Urinary bladder (tissue), 4 donors: ENCODE measurements at places on chromosomes 12 and 14. TPM values are rescaled to one million over a fixed set of nuclear protein-coding genes. Genes with fewer than 3 reads are reported as not detected.
A peak's percentile ranks its signal among the peaks of the same experiment; 100 is the strongest.

Gene ATXN7L3B
- 36.0 TPM for total RNA-seq

Gene FGF6
- 0.74 TPM for total RNA-seq

Gene OR4Q3
- total RNA-seq: not detected

Gene DDX51
- 6.5 TPM for total RNA-seq

Gene PWP1
- total RNA-seq: 38.2 TPM

Gene ETV6
- 12.7 TPM for total RNA-seq

DNA sequence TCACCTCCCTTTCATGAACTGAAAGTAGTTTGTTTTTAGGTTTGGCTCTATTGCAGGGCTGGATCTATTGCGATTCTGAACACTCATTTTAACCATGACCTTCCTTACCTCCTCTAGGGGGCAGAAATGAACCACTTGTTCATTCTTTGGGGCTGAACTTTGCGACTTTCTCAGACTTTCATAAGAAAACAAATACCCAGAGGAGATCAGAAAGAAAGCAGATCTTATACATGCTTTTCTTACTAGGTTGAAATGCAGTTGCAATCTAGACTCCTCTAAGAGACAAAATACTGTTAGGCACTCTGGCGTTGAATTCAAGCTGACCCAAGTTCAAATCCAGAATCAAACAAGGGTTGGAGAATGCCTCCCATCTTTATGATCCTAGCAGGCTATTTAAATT, 32.6 kb upstream of the PLEKHG3 start:
- DNase-seq: peak; percentile 68

DNA sequence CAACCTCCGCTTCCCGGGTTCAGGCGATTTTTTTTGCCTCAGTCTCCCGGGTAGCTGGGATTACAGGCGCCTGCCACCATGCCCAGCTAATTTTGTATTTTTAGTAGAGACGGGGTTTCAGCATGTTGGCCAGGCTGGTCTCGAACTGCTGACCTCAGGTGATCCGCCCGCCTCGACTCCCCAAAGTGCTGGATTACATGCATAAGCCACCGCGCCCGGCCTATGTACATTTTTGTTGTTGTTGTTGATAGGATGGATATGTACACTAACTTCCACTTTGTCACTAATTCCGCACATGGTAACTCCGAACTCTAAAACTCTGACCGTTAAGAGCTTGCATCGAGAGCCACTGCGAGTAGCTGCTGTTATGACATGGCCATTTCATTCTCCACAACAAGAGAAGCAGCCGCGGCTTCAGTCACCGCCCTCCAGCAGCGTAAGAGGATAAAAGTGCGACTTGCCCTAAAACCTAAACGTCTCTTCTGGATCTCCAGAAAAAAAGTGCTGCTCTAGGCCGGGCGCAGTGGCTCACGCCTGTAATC, 742 bp upstream of the MARS1 start:
- DNase-seq: no peak

GRCh38 chr14:67457782-67458181, 30.7 kb downstream of the TMEM229B start:
- no peak for DNase-seq

DNA sequence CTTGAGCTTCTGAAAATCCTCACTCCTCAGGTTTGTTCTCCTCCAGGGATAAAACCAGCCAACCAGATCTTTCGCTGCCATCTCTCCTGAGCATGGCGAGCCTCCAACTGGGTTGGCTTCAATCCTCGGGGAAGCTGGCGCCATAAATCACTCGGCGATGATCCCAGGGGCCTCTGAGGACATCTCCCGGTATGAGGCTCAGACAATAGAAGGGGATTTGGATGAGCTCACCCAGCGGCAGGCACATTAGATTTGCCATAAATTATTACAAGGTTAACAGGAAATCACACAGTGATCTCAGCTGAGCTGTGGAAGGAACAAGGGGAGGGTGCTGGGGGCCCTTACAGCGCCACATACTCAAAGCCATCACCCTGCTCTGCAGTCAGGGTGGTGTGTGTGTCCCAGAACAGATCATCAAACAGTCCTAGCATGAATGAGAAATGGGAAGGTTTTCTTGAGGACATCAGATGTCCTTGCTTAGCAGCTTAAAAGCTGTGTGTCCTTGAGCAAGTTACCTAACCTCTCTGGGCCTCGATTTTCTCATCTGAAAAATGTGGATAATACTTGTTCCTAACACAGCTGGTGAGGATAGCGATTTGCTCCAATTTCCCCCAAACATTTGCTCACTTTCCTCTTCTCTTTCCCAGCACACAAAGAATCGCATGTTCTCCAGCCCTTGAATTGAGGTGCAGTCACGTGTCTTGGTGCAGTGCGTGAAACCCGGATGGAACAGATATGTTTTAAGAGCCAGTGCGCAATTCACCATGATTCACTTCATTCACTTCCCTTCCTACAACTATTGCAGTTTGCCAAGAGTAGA, 142.8 kb downstream of the SCARB1 start:
- DNase-seq: peak; percentile 70

DNA sequence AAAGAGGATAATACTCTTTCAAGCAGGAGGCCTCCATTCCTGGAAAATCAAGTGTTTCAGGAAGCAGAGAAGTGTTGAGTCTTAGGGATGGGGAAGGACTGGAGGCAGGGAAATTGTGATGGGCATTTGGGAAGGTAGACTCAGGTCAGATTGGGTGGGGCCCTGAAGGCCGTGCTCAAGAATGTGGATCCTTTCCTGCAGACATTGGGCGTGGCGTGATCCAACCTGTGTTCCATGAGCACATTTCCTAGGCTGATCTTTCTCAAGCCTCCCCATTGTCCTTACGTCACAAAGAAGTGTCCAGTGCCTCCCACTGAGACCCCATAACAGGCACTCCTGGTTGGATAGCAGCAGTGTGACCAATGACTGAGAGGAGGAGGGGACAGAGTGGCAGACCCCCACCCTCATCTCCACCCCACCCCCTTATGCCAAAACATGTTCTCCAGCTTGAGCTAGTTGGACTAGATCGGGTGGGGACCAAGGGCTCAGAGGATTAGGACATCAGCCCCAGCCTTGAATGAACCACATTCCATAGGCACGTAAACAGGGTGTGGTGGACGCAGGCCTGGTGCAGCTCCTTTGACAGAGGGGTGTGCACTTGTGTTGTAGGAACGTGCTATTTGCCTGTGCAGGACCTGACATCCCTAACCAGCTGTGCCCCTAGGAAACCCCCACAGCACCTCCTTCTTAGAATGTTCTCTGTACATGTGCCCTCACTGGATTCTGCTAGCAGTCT, 76.8 kb downstream of the TTC9 start:
- no peak for DNase-seq

GRCh38 chr14:70822530-70823185, 13.3 kb upstream of the MAP3K9 start:
- no peak for DNase-seq

DNA sequence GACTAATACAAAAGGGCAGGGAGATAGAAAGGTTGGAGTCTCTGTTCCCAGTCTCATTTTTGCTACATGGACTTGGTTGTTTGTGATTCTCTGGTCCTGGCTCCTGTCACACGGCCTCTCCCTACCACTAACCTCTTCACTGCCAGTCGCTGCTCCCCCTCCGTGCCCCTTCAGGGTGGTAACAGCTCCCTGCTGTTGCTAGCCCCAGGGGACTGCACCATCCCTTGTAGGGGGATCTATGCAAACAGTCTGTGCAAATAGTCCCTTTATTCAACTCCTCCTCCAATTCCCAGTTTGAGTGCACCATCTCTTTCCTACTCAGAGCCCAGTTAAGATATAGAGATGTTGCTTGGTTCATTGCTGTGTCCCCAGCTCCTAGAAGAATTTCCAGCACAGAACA, 51.1 kb downstream of the CCDC60 start:
- DNase-seq: no peak

DNA sequence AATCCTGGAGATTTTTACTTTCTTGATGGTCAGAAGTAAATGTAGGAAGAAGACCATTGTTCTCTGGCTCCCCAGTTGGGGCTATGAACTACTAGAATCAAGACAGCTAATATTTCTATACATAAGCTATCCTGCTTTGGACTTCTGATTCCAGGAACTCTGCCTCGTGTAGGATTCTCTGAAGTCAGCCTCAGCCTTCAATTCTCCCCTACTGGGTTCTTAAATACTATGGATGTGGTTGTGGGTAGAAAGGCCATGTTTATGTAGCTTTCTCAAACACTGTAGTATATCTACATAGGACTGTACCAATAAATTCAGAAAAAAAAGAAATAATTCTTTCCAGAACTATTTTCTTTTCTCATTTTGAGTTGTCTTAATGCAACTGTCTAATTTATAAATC, 302.5 kb downstream of the ITPR2 start:
- no peak for DNase-seq

- no peak for DNase-seq
These were observed 8.1 kb upstream of the KRT4 start for GRCh38 chr12:52821826-52822660.

DNA sequence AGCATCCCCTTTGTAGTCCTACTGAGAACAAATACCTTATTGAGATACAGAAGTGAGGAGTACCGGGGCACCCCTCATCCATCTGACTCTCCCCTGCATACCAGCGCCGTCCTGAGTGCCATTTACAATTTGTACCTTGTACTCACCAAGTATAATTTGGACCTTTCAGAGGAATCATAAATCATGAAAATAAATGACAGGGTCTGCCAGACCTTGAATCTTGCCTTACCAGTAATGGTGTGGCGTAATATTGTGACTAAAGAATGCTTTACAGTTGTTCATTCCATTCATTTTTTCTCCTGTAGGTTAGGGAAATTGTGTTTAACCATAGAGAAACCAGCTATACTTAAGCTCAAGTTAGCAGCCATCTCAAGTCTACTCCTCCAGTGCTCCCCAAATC, 243.7 kb upstream of the RGS6 start:
- DNase-seq: no peak

DNA sequence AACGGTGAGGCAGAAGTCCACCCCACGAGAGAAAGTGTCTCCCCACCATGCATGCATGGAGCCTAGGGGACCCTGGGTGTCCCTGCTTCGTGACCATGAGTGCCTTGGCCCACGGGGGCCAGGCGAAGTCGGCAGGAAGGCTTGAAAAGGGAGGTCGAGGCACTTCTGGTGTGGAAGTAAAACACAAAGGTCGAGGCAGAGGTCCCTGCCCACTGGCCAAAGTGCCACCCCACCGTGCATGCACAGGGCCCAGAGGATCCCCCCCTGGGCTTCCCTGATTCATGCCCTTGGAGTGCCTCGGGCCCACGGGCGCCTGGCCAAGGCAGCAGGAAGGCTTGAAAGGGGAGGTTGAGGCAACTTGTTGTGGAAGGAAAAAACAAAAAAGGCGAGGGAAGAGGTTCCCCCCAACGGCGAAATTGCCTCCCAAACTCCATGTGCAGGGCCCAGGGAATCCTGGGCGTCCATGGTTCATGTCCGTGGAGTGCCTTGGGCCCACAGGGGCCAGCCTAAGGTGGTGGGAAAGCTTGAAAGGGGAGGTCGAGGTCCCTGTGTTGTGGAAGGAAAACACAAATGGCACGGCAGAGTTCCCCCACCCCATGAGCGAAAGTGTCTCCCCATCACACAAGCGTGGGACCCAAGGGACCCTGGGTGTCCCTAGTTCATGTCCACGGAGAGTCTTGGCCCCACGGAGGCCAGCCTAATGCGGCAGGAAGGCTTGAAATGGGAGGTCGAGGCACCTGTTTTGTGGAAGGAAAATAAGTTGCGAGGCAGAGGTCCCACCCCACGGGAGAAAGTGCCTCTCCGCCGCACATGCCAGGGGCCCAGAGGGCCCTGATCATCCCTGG, 372.1 kb downstream of the ALG10 start:
- no peak for DNase-seq

GRCh38 chr12:58833853-58834252, 86.5 kb downstream of the LRIG3 start:
- DNase-seq: no peak

GRCh38 chr12:130018614-130019013, 114.8 kb upstream of the TMEM132D start:
- DNase-seq: no peak

- DNase-seq: no peak
These were observed 2.2 kb downstream of the ZNF839 start for GRCh38 chr14:102321456-102322422.

GRCh38 chr12:52634266-52635056, 16.1 kb upstream of the KRT73 start:
- DNase-seq: no peak

DNA sequence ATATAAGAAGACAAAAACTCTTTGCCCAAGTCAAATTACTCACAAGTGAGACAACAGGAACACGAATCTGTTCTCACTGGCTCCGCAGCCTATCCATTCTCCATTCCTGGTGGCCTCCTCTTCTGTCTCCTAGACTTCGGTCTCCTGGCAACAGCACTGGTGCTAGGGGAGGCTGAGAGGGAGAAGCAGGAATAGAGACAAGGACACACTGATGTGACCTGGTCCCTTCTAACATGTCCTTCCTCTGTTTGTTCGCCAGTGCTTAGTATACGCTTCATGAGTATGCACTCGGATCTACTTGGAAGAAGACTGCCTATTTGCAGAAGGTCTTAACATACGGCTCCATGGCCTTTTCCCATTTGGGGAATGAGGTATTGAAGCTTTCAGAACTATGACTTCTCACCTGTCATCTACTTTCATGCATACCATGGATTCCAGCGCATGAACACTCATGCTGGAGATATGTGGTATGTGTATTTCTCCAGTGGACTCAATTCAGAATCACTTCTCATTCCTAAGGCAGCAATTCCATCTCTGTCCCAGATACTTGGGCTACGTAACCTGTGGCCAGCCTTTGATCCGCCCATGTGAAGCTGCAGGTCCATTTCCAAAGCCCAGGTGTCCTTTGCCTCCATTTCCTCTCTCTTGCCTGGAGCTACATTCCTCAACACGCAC, 33.9 kb downstream of the BHLHE41 start:
- no peak for DNase-seq

DNA sequence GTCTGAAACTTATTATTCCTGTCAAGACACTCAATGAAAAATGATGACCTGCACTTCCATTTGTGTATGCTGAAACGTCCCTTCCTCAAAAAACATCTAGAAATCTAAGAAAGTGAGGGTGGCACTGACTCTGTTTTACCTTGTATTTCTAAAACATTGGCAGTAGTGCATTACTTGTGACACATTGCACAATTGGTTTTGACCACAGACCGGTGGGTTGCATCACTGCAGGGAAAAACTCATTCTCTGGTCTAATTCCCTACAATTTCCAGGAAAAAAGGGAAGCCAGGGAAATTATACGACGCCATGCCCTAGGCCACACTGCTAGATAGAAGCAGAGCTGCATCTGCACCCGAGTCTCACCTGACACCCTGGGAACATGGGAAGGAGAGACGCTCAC, 156.7 kb downstream of the NTF3 start:
- no peak for DNase-seq

DNA sequence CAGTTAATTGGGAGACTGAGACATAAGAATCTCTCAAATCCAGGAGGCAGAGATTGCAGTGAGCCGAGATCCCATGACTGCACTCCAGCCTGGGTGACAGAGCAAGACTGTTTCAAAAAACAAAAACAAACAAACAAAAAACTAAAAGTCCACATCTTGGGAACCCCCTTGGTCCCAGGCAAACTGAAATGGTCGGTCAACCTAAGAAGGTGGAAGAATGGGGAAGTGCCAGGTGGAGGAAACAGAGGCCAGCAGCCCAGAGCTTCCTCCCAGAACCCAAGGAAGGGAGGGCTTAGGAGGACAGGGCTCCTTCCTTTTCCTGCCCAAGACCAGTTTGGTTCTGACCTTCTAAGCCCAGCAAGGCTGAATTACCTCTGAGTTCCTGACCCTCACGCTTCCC, 121.0 kb upstream of the FUT8 start:
- no peak for DNase-seq
